ENCODE measurements at places on chromosomes 7 and 10.
A peak's percentile ranks its signal among the peaks of the same experiment; 100 is the strongest.

- peak; percentile 40 for DNase-seq
These were observed 134.5 kb downstream of the NRBF2 start for GRCh38 chr10:63267414-63268148.

DNA sequence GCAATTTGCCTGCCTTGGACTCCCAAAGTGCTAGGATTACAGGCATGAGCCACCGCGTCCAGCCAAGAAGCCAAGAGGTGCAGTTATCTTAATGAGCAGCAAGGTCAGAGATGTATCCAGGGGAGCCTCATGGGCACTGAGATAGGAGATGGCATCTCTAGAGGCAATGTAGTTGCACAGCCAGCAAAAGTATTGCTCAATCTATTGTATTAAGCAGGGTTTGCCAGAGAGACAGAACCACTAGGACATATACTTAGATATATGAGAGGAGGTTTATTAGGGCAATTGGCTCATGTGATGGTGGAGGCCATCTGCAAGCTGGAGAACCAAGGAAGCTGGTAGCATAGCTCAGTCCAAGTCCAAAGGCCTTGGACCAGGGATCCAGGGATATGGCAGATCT lies 16.3 kb upstream of the VPS26A start:
- no peak for DNase-seq

- DNase-seq = no peak
These were observed 169.5 kb upstream of the LYZL1 start for GRCh38 chr10:29119374-29119773.

DNA sequence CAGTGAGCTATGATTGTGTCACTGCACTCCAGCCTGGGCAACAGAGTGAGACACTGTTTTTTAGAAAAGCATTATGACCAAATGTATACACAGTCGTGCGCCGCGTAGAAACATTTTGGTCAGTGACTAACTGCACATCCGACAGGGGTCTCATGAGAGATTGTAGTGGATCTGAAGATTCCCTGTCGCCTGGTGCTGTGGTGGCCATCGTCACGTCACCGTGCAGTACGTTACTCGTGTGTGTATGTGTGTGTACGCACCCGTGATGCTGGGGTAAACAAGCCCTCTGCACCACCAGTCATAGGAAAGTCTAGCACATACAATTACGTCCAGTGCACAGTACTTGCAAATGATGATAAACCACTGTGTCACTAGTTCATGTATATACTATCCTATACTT lies 109.4 kb downstream of the ELFN1 start:
- DNase-seq = no peak

DNA sequence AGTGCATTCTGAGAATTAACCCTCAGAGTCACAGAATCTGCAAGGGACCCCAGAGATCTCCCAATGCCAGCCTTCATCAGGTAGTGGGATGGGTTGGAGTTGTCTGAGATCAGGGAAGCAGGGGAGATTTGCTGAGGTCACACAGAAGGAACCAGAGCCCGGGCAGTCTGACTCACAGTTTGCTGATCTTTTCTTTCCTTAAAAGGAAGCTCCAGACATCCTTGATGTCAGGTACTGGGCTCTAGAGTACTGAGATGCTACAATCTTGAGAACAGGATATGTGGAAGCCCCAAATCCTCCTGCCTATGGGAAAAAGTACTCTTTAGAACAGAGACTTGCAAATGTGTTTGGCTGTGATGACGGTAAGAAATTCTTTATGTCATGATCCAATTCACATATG lies 706 bp downstream of the TBATA start:
- DNase-seq = no peak

- no peak for DNase-seq
These were observed 103.0 kb downstream of the ITIH5 start for GRCh38 chr10:7563770-7564169.

- no peak for DNase-seq
These were observed 30.5 kb downstream of the SLC13A4 start for GRCh38 chr7:135697276-135698049.
